Glutamatergic neuron (in vitro differentiated cells): ENCODE measurements at places on chromosomes 3 and 15.

- DNase-seq, result no peak
Observed at GRCh38 chr3:66744986-66745385, 244.2 kb upstream of the LRIG1 start.

GRCh38 chr3:16254916-16255315, 9.8 kb downstream of the DPH3 start:
- no peak for DNase-seq

- DNase-seq, result no peak
Observed at GRCh38 chr3:184873141-184873540, 61.2 kb downstream of the VPS8 start.

DNA sequence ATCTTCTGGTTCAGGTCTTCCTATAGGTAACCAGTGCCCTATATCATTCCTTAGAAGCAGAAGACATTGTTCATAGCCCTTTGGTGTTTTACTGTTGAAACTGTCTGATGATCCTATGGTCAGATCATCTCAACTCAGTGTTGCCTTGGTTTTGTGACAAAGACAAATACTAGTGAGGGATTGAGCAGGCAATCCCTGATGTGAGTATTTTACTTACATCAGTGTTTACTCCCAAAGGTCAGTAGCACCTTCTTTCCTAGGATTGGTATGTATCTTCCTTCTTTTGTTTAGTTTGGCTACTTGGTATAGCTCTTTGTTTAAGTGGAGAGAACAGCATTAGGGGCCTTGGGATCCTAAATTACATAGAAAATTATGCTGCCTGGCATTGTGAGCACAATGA, 41.1 kb downstream of the BBS4 start:
- no peak for DNase-seq

- DNase-seq, result no peak
Observed at GRCh38 chr3:169250000-169250399, 413.5 kb downstream of the MECOM start.

DNA sequence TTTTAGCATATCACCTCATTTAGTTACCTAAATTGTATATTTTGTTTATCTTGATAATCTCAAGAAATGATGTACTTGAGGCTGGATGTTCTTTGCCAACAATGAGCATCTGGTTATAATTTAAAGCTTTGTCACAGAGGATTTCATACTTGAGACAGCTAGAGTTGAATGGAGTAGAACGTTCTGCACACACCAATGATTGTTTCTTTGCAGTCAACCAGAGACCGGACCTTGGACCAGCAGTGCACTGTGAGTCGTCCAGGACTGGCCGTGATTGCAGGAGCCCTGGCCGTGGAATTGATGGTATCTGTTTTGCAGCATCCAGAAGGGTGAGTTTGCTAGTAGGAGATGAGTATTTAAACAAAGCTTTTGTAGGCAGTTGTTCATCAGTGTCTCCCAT, 90.4 kb downstream of the ATG7 start:
- DNase-seq, result no peak

- no peak for DNase-seq
Observed at GRCh38 chr15:70340494-70340870, 242.8 kb upstream of the TLE3 start.

DNA sequence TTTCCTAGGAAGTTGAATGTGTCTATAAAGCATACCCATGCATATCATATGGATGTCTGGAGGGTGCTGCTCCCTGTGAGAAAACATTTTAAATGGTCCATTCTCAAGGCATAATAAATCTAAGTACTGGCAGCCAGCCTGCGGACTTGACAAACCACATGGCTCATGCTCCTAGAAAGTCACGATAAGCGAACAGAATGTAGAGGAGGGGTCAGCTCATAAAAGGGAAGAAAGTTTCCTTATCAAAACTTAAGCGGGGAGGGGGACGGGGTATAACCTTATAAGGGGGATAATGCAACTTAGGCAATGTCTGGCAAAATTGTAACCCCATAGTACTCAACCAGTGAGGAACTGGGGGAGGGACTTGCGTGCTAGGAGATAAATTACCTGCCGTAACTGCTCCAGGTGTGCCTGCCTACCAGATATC, 159.8 kb upstream of the LMCD1 start:
- DNase-seq, result no peak

DNA sequence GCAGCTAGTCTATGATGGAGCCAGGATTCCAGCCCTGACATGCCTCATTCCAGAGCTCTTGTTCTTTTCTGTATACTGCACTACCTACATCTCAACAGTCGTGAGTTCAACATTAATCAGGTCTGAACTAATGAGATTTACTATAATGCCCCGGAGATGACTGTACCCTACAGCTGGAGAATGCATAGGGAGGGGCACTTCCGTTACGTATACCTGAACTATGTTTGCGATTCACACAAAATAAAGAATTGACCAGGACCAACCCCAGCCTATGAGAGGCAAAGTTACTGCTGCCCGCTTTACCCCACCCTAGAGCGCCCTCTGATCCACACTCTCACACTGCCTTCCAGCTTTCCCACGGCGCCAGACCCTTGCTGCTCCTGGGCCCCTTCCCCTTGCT, 97.0 kb downstream of the IGF2BP2 start:
- DNase-seq, result no peak

GRCh38 chr3:113697500-113698090, 1.2 kb upstream of the USF3 start:
- no peak for DNase-seq

DNA sequence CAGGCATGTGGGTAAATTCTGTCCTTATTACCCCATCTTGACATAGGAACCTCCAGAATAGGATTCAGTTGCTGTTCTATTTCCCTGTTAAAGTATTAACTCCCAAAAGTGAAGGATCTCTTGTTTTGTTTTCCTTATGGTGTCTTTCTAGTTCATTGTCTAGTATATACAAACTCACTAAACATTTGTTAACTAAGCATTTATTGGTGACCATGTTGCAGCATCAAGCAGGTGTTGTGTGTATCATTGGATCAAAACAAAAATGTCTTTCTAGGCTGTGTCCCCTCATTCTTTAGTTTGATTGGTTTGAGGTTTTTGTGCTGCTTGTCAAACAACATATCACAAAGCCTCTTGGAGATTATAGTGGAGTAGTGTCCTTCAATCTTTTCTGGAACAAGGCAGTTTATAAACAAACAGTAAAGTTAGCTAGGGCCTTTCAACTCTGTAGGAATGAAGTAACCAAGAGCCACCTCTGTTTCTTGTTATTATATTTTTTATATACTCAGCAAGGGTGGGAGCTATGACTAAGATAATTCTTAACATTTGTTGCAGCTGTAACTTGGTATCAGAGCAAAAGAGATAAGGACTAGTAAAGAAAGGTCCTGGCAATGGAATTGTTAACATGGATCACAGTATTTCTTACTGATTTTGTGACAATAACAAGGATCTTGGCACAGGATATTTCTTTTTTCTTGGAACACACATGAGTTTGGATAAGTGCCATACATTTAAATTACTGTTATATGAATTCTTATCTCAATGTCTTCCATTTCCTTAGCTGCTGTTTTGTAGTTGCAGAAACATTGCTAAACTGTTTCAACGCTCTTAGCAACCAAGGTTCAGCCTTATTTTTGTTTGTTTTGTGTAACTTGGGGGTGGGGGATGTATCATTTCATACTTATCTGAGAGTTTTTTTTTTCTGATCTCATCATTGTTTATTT, 49.3 kb downstream of the TMOD3 start:
- DNase-seq, result no peak

DNA sequence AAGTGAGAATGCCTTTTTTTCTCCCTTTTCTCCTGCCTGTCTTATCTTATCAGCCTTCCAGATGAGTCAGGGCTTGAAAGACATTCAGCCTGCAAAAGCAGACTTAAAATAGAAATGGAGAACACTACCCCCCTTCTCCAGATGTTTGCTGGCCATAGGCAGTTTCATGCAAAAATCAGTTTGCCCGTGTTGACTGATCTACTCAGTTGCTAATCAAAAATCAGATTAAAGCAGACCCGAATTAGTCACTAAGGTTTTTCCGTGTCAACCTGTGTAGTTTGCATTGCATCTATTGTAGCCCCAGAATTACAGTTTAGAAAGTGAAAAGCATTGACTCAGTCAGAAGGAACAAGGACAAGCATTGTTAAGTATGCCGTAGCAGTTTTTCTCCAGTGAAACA, 56.2 kb downstream of the IL5RA start:
- DNase-seq, result no peak

DNA sequence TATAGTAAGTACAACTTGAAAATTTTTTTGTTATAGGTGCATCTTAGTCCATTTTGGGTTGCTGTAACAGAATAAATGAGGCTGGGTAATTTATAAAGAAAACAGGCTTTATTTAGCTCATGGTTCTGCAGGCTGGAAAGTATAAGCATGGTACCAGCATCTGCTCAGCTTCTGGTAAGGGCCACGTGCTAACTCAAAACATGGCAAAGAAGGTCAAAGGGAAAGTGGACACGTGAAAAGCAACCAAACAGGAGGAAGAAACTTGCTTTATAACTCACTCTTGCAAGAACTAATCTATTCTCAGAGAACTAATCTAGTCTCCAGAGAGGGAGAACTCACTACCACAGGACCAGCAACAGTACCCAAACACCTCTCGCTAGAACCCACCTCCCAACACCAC, 9.1 kb downstream of the HDGFL3 start:
- no peak for DNase-seq

- no peak for DNase-seq
Observed at GRCh38 chr3:71690341-71690841, 34.8 kb downstream of the EIF4E3 start.

DNA sequence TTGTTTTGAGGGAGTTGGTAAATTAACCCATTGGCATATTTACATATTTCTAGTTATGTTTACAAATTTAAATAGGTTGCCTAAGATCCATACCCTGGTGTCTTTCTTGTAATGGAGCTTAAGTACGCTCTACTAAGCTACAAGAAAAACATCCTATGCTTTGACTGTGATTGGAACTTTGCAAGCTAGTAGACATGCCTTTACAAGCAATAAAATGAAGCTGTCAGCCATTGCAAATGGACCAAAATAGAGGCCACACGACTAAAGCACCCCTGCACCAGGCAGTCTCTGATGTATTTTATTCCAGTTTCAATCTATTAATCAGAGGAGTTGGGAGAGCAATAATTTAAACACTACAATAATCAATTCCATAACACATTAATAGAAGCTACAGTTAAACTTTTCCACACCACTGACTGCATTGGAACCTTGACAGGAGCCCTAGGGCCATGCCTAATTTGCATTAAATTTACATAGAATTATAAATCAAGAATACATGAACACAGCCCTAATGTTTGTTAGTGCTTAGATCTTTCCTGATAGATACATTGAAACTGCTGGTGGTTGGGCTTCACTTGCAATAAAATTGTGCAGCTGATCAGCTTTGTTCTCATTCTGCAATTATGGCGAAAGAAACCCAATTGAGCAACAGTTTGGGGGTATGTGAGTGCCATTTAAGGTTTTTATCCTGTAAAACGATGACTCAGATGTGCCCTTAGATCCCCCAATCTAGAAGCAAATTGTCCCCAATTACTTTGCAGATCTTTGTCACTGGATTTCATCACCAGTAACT, 360.1 kb downstream of the LSAMP start:
- DNase-seq, result no peak

DNA sequence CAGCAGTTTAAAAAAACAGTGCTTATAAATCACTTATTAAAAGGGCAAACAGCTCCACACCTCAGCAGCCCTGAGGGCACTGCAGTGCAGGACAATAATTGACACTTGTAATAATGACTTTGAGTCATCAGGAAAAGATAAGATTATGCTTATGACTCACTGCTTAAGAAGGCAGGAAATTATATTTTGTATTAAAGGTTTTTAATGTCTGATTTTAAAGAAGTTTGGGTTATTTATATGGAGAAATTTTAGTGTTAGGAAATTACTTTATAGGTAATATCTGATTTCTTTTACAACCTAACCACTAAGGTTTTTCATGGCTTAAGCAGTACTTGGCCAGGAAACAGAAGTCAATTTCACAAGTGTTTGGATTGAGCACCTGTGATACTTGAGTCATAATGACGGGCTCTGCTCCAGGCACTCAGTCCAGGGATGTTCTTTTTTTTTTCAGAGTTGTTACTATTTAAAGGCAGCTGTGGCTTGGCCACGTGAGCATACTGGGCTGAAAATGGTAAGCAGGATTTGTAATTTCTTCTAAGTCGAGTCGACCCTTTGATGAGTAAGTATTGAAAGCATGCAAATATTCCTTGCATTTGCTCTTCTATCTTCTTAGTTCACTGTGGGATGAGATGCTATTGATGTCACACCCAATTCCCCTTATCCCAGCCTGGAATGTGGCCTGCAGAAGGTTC, 21.6 kb upstream of the SLC6A20 start:
- no peak for DNase-seq

- no peak for DNase-seq
Observed at GRCh38 chr15:45660231-45660979, 25.6 kb downstream of the SQOR start.

GRCh38 chr15:66402761-66403284, 16.1 kb downstream of the MAP2K1 start:
- DNase-seq, result no peak

- DNase-seq, result no peak
Observed at GRCh38 chr3:120498556-120499346, 48.0 kb upstream of the FSTL1 start.

DNA sequence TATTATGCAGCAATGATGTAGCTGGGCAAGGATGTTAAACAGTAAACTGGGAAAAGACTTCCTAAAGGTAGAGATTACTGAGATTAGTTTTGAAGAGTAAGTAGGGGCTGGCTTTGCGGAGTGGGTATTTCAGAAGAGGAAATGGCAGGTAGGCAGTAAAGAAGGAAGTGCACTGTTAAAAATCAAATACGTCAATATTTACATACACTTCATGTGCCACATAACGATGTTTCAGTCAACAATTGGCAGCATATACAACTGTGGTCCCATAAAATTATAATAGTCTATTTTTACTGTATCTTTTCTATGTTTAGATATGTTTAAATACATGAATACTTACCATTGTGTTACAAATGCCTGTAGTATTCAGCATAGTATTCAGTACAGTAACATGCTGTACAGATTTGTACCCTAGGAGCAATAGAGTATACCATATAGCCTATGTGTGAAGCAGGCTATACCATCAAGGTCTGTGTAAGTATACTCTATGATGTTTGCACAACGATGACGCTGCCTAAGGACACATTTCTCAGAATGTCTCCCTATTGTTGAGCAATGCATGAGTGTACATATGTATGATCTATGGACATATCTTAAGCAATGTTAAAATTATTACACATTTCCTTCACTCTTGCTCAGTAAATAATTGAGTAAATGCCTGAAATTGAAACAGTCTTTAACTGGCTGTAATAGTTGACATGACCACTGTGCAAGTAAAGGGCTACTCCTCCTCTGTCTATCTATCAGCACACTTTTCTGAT, 196.7 kb downstream of the ISL2 start:
- no peak for DNase-seq

GRCh38 chr3:159824333-159824732, 164.3 kb upstream of the IL12A start:
- DNase-seq, result no peak

GRCh38 chr3:48716508-48716981, 476 bp downstream of the IP6K2 start:
- DNase-seq, result peak; percentile 31

- DNase-seq, result peak; percentile 71
Observed at GRCh38 chr15:101156509-101157159, 95.2 kb downstream of the CHSY1 start.

GRCh38 chr3:30518181-30518864, 88.1 kb upstream of the TGFBR2 start:
- DNase-seq, result no peak
